ENCODE measurements at places on chromosomes 11 and 22.
A peak's percentile ranks its signal among the peaks of the same experiment; 100 is the strongest.

- peak; percentile 7 for DNase-seq
Observed at GRCh38 chr11:17915500-17916143, 97.2 kb downstream of the SERGEF start.

DNA sequence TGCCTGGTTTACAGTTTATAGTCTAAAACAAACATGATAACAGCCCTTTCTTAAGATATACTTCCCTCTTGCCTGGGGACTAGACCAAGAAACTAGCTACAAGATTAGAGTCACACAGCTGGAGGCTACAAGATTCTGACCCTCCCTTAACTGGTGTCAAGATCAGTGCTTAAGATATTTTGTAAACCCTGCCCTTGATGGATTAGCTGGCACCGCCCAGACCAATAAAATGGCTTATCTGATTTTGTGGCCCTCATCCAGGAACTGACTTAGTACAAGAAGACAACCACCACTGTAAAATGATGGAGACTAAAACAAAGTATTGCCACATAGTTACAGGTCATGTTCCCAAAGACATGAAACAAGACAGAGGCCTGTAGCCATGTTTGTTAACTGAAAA is 53.4 kb downstream of the FAM181B start:
- no peak for DNase-seq

GRCh38 chr22:17910561-17911311 is 113.6 kb downstream of the MICAL3 start:
- DNase-seq, result no peak

DNA sequence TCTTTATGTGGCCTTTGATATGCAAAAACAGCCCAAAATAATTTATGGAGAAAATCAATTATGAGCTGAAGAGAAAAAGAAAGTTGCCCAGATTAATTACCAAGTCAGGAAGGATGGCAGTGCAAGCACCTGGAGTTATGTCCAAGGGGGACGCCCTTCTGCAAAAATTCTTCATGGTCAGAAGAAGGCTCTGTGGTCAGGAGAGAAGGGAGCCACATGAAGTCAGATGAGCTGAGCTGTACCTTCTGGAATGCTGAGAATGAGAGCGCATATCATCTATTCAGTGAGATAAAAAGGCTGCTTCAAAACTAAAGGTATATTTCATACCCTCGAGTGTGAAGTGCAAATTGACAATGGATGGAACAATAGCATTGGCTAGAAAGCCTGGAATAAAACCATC is 607.4 kb downstream of the NTM start:
- DNase-seq, result no peak

DNA sequence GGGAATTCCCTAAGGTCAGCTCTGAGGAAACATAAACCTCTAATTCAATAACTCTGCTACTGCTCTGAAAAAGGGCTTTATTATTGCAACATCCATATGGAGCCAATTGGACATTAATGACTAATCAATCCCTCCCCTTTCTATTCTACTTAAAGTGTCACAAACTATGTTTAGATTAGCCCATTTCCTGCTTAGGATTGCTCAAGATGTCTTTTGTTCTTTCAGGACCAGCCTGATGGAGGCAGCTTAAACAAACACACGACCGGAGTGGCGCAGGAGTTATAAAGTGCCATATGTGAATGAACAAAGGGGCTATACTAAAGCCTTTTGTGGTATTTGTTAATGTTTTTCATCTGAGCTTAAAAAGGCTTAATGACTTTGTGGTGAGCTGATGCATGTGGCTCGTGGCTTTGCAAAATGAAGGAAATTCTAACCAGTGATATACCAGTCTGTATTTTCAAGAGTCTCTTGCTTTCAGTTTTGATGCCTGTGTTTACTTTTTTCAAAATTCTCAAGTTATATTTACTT is 354.4 kb downstream of the SOX6 start:
- DNase-seq, result no peak

- DNase-seq, result peak; percentile 24
Observed at GRCh38 chr11:94767701-94768601, at the start of gene AMOTL1. TSS of gene AMOTL1 (plus strand) at chr11:94768356. CDS start at chr11:94768512, 156 bp downstream.

- no peak for DNase-seq
Observed at GRCh38 chr11:101974255-101974654, 57.9 kb upstream of the ANGPTL5 start.

DNA sequence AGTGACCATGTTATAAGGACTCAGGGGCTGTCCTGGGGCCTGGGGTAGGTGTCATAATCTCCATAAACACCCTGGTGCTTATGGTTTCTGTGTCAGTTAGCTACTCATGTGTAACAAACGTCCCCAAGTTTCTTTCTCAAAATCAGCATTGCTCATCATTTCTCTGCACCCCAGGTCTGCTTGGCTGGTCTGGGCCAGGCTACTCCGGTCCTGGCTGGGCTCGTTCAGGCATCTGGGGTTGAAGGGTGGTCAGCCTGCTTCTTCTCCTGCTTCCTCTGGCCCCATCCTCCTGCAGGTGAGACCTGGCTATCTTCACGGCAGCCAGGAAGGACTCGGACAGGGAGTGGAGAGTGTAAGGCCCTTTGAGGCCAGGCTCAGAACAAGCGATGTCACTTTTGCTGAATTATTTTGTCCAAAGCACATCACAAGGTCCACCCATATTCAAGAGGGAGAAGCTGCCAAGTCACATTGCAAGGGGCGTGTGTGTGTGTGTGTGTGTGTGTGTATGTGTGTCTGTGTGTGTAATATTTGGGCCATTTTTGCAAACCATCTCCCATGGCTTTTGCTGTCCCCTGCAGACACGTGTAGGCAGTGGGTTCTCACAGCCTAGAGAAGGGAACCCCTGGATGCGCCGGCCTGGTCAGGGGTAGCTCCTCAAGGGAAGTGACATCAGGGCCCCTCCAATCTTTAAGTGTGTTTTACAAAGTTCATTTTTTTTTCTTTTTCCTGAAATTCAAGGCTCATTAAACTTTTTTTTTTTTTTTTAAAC is 535.8 kb downstream of the TBC1D22A start:
- DNase-seq, result no peak

GRCh38 chr11:119892311-119892808 is 163.4 kb upstream of the NECTIN1 start:
- no peak for DNase-seq

GRCh38 chr22:23404689-23405365 is 175.3 kb downstream of the IGLL1 start:
- DNase-seq, result no peak

GRCh38 chr11:119094816-119095065 is 6.9 kb downstream of the DPAGT1 start:
- no peak for DNase-seq

- DNase-seq, result no peak
Observed at GRCh38 chr11:111077530-111078322, 167.8 kb upstream of the POU2AF2 start.

GRCh38 chr11:48122656-48123055 is 94.0 kb upstream of the OR4B1 start:
- DNase-seq, result no peak

- DNase-seq, result no peak
Observed at GRCh38 chr11:134413826-134414731, 2.0 kb upstream of the B3GAT1 start.

- DNase-seq, result no peak
Observed at GRCh38 chr22:20607157-20607907, 99.9 kb downstream of the MED15 start.

DNA sequence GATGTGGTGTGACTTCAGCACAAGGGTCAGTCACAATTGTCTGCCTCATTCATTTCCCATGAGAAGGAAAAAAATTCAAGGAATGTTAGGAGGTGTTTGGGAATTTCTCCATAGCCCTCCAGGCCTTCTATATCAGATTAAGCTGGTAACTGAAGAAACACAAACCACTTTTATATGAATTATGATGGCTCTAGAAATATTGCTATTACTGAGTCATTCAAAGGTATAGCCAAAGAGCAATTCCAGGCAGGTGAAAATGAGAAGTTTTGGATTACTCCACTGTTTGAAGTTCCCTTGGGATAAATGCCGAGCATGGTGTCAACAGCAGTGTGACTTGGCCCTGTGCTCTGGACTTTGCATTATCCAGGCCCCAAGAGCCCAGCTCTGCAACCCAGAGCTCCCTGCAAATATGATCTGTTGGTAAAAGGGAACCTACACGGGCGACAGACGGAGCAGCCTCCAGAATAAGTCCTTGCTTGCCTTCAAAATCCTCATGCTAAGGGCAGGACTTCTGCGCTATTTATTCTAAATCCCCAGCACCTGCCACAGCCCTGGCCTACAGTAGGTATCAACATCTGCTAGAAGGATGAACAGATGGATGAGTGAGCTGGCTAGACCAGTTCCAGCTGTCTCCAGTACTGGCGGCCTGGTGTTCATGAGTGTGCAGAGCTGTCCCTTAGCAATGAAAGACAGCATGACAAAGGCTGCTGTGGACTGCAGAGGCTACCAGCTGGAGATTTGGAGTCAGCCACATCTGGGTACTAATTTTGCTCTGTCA is 67.5 kb upstream of the ZBED5 start:
- DNase-seq, result no peak

DNA sequence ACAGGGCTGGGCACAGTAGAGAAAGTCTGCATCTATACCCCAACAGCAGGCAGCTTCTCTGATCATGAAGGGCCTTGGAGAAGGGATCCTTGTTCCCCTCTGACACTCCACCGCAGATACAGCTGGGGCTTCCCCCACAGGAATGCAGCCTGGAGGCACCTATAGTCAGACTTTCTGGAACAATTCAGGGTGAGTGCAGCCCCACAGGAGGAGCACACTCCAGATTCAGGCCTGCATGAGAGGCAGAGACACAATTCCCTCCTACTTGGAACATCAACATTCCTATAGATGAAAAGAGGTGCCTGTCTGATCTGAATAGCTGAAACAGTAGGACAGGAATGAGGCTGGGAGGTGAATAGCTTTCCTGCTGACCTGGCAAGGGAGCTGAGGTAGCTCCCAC is 1298.0 kb upstream of the CNTN5 start:
- DNase-seq, result no peak

DNA sequence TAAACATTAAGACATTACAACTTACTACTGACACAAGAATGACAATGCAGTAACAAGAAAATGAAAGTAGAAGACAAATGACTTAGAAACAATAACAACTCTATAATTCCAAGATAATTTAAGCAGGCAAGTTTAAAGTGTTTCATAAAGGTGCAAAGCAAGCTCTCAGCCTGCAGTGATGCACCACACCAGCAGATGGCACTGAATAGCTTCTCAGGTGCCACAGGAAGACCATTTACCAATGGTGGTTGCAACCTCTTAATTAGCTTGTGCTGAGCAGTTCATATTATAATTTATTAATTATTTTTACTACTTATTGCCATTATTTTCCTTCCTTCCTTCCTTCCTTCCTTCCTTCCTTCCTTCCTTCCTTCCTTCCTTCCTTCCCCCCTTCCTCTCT is 60.6 kb downstream of the NXPE2 start:
- DNase-seq, result peak; percentile 42

- DNase-seq, result peak; percentile 3
Observed at GRCh38 chr11:67289651-67290479, 762 bp downstream of the ANKRD13D start.

- DNase-seq, result no peak
Observed at GRCh38 chr11:72962717-72963116, 148.5 kb downstream of the ATG16L2 start.

DNA sequence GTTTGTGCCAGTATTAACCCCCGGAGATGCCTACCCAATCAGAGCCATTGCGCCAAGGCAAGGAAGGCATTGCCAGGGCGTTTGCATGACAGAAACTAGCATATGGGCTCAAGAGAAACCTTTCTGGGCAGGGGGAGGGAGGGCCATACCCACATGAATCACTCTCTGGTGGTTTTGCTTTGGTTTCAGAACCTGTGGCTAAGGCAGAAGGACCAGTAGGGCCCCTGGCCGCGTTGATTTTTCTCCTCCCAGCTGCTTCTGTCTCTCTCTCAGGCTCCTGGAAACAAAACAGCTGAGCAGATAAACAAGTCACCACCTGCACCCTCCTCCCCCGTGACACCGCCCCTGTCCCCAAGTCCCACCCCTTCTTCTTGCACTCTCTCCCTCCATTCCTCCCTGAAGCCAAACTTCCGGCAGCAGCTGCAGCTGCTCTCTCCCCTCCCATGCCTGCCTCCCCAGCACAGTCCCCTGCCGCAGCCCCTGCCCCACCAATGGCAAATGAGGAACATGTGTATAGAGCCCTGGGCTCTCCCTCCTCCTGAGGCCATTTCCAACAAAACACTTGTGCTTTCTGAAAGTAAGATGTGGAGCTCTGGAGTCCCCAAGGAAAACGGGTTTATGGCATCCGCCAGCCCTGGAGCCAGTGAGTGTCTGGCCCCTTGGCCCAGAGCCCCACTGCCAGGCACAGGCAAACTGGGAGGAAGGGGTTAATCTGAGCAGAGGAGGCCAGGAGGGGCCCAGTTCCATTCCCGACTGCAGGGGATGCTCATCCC is 39.0 kb upstream of the ADA2 start:
- DNase-seq, result peak; percentile 59

DNA sequence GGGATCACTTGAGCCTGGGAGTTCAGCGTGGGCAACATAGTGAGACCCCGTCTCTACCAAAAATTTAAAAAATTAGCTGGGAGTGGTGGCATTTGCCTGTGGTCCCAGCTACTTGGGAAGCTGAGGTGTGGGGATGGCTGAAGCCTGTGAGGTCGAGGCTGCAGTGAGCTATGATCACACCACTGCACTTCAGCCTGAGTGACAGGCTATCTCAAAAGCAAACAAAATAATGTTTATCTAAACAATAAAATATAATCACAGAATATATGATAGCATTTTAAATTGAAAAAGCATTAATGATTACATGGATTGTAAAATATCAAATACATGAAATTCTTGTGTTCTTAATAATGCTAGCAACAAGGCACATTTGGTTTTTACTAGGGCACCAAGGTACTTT is 2.7 kb downstream of the BEST1 start:
- DNase-seq, result no peak

GRCh38 chr11:123006860-123007542 is 25.4 kb upstream of the BSX start:
- no peak for DNase-seq

GRCh38 chr11:62983536-62984199 is 1.1 kb downstream of the SLC22A6 start:
- no peak for DNase-seq

DNA sequence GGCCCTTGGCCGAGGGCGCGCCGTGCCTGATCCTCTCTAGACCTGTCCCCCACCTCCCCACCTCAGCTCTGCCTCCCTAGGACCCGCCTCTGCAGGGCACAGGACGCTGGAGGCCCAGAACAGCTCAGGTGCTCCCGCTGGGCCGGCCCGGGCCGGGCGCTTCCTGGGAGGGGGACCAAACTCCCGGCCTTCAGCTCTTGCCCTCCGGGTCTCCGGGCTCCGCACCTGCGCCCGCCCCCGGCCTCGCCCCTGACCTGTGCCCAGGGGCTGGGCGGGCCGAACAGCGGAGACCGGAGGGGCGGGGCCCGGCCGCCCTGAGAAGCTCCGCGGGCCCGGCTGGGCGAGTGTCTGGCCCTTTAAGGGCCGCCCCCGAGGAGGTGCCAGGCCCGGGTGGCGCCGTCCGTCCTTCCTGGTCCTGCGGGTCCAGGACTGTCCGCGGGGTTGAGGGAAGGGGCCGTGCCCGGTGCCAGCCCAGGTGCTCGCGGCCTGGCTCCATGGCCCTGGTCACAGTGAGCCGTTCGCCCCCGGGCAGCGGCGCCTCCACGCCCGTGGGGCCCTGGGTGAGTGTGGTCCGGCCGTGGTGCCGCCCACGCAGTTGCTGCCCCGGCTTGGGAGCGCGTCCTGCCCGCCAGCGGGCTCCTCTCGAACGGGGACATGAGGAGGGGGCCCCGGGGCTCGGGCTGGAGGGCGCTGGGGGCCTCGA is at the start of gene SSH3:
Gene SSH3, plus strand, starts transcription at position 399 of the 703 bp plus-strand sequence. Its CDS starts 96 bp downstream, at position 495.
- DNase-seq, result no peak

- no peak for DNase-seq
Observed at GRCh38 chr11:72338741-72339140, 94.8 kb upstream of the PHOX2A start.

GRCh38 chr22:38034278-38034882 is 22.8 kb upstream of the PICK1 start:
- DNase-seq, result no peak

- peak; percentile 24 for DNase-seq
Observed at GRCh38 chr22:29343313-29343805, 27.9 kb upstream of the RASL10A start.
